ENCODE measurements at places on chromosomes 16 and 17.

- DNase-seq, result no peak
Observed at GRCh38 chr17:63458478-63458877, 12.4 kb upstream of the CYB561 start.

DNA sequence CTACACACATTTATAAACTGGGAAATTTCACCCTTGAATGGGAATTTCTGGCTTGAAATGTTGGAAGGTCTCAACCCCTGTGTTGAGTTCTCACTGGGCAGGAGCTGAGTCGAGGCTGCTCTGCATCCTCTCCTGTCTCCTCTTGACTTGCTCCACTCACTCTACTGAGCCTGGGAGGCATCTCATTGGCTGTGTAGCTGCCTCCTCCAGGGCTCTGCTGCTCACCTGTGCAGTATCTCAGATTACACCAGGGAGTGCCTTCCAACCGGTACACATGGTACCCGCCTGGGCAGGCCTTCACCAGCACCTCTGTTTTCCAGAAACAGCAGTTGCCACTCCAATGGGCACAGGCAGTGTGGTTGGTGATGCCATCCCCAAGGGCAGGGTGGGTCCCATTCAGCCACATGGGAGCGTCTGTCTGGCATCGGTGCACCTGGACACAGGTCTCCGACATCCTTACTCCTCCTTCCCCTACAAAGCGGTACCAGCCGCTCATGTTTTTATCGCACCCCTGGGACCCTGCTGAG, 3.7 kb downstream of the GP2 start:
- no peak for DNase-seq

- DNase-seq, result peak; percentile 16
Observed at GRCh38 chr17:35795007-35795870, at the start of gene MMP28. TSS of gene MMP28 (minus strand) at chr17:35795641. CDS start at chr17:35795377, 264 bp downstream.

DNA sequence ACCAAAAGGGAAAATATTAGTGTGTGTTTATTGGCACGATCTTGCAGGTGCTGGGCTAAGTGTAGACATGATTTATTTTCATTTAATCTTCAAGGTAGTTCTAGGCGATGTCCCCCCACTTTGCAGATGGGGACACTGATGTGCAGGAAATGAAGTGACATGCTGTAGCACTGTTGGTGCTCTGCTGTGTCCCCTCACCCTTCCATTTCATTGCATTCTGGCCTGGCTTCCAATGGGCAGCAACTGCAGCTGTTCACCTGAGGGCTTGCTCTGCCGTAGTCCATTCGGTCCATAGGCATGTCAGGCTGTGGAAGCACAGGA, 123.9 kb downstream of the PRKCB start:
- DNase-seq, result no peak

DNA sequence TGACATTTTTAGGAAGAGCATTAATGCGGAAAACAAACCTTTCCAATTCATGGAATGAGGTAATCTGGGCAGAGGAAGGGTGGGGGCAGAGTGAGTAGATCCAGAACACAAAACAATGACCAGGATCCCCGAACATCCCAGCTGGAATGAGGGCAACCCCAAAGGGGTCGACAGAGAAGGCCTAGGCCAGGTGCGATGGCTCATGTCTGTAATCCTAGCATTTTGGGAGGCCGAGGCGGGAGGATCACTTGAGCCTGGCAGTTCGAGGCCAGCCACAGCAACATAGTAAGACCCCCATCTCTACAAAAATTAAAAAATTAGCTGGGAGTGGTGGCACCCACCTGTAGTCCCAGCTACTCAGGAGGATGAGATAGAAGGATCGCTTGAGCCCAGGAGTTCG, 64.7 kb downstream of the ZFHX3 start:
- no peak for DNase-seq

- no peak for DNase-seq
Observed at GRCh38 chr16:82630688-82631087, 3.9 kb downstream of the CDH13 start.
